Retina (tissue), 1 donor: ENCODE measurements at places on chromosomes 2 and 18.

GRCh38 chr2:218081695-218082094 is 12.6 kb downstream of the RUFY4 start:
- no peak for DNase-seq

DNA sequence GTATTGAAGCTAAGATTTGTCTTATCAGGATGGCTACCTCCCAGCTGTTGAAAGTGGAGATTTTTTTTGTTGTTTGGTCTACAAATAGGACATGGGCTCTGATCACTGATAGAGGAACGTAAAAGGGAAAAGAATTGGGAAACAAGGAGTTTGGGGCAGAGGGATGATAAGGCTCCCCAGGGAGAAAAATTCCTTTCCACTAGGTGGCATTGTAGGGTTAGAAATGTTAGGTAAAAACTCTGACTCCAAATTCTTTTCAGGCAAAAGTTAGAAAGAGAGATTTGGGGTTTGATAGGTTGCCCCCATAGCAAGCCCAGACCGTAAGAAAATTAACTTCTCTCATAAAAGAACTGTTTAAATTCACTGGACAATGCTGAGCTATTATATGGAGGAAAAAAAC is 19.8 kb downstream of the CMPK2 start:
- no peak for DNase-seq

- DNase-seq, result no peak
Measured at GRCh38 chr18:58856881-58857280, 7.8 kb upstream of the ZNF532 start.

DNA sequence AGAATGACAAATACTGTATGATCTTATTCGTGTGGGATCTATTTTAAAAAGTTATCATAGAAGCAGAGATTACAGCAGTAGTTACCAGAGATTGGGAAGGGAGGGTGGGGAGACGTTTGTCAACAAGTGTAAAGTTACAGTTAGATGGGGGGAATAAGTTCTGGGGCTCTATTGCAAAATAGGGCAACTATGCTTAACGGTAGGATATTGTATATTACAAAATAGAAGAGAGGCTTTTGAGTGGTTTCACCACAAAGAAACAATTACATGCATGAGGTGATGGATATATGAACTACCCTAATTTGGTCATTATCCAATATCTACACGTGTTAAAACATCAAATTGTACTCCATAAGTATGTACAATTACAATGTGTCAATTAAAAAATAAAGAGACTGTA is 123.4 kb upstream of the NOSTRIN start:
- DNase-seq, result no peak

GRCh38 chr2:20149703-20150030 is 75.3 kb downstream of the SDC1 start:
- DNase-seq, result no peak

DNA sequence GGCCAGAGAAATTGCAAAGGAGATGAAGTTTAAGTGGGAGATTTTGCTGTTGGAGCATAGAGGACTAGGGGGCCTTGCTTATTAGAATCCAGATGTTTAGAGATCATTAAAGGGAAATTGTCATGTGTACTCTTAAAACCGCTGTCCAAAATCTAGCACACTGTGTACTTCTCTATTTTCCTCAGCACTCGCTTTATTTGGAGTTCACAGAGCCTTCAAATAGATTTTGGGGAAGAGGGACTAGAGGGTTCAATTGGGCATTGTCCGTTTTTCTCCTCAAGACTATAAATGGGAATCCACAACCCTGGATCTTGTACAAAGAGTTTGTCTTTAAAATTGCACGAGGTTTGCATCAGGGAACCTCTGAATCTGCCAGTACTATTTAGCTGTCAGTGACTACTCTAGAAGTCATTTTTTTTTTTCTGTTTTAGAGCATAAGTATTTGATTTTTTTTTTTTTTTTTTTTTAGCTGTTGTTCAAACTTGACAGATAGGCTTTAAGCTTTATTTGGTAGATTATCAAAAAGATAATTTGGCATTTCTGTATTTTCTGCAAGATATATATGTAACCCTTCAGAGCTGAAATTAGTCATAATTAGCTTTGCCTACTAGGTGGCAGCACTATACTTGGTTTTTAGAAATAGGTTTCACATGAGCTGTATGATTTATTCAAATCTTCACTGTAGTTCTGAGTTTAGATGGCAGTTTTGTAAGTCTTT is 14.2 kb downstream of the PMS1 start:
- no peak for DNase-seq

GRCh38 chr2:28158791-28159190 is 233.9 kb upstream of the FOSL2 start:
- DNase-seq, result no peak

- DNase-seq, result peak; percentile 73
Measured at GRCh38 chr2:39228413-39229209, 15.2 kb downstream of the CDKL4 start.

DNA sequence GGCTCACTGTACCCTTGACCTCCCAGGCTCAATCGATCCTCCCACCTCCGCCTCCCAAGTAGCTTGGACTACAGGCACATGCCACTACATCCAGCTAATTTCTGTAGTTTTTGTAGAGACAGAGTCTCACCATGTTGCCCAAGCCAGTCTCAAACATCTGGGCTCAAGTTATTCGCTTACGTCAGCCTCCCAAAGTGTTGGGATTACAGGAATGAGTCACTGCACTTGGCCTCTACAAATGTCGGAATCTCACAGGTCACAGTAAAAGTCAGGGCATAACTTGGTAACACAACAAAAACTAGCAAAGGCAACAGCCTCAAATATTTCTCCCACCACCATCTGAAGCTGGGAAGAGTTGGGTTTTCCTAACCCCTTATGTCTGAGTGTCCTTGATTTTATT is 25.3 kb downstream of the SCG2 start:
- no peak for DNase-seq

GRCh38 chr2:24104906-24105305 is 18.2 kb downstream of the PFN4 start:
- no peak for DNase-seq

GRCh38 chr2:88239781-88240180 is 69.6 kb downstream of the THNSL2 start:
- no peak for DNase-seq
